Activated CD8-positive, alpha-beta T cell treated with anti-CD3 and anti-CD28 coated beads, Interleukin-2, amount 10 ng/mL, durations not matched to agents 7 days and 5 days (primary cell): ENCODE measurements at places on chromosomes 16 and 17. TPM values are rescaled to one million over a fixed set of nuclear protein-coding genes. Genes with fewer than 3 reads are reported as not detected.

CACNG3 gene
- total RNA-seq = not detected

ACAP1 gene
- total RNA-seq = 605 TPM

GRAP gene
- total RNA-seq = 26.3 TPM

GRCh38 chr16:53065461-53066061, 10.8 kb downstream of the CHD9 start:
- H3K4me1 ChIP-seq = peaks cover 70% of the 10 kb centered on the region
- peak overlapping the region; percentile 50 for H3K27ac ChIP-seq
- no peaks in the 10 kb centered on the region for H3K27me3 ChIP-seq

- H3K27ac ChIP-seq = no peak overlapping the region
- peaks cover 9% of the 10 kb centered on the region for H3K27me3 ChIP-seq
- no peaks in the 10 kb centered on the region for H3K36me3 ChIP-seq
- no peak overlapping the region for H3K4me3 ChIP-seq
- no peaks in the 10 kb centered on the region for H3K4me1 ChIP-seq
These were observed 20.6 kb downstream of the B9D1 start for GRCh38 chr17:19341641-19342610.
